ENCODE measurements at places on chromosomes 6 and 20.

DNA sequence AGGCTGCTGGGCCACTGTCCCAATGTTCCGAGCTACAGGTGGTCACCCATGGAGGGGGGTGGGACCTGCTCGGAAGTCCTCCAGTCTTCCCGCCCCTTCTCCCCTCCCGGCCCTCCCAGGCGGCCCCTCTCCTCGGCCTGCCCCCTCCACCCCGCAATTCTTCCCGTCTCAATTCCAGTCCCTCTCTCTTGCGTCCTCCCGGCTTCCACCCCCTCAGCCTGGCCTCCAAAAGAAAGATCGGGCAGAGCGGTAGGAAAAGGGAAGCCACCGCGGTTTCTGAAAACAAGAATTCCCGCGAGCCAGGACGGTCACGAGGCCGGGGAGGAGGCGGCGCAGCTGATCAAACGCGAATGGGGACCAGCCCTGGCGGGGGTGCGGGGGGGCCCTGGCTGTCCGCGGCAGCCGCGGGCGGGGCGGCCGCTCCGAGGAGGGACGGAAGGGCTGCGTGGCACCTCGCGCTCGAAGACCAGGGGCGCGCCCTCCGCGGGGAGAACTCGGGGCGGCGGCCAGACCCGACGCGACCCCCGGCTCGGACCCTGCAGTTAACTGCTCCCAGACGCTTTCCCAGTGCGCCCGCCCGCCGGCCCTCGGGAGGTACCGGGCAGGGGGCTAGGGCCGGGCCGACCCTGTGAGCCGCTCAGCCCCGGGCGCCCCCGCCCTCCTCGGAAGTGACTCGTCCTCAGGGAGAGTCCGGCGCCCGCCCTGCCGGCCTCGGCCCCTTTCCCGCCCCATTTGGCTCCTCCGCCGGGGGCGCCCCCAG lies 1.0 kb downstream of the PXDC1 start:
- no peak for DNase-seq

- DNase-seq = no peak
Observed at GRCh38 chr20:598133-598850, 11.8 kb downstream of the TCF15 start.

GRCh38 chr6:33727932-33728331 lies 16.4 kb upstream of the UQCC2 start:
- no peak for DNase-seq

GRCh38 chr6:98116455-98116854 lies 717.9 kb upstream of the POU3F2 start:
- no peak for DNase-seq

DNA sequence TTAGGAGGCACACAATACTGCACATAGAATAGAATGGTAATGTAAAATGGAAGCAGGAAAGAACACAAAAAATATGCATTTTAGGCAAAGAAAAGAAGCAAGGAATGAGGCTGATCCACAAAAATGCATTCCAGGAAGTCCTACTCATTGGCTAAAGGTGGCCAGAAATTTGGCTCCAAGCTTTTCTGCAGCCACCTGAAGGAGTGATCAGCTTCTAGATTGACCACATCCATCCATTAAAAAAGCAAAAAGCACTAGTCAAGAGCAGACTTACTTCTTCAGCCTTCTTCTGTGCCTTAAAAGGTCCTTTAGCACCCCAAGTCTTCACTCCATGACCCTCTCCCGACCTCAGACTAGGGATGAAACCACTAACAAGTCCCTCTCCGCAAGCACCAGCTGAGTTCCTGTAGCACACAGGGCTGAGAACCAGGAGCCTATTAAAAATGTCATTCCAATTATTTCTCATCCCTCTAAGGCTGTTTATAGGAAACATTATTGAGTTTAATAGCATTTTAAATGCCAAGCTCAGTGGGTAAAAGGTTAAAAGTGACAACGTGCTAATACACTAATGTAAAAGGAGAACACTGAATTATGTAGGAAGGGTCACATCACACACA lies 36.5 kb downstream of the TRAM2 start:
- DNase-seq = no peak

DNA sequence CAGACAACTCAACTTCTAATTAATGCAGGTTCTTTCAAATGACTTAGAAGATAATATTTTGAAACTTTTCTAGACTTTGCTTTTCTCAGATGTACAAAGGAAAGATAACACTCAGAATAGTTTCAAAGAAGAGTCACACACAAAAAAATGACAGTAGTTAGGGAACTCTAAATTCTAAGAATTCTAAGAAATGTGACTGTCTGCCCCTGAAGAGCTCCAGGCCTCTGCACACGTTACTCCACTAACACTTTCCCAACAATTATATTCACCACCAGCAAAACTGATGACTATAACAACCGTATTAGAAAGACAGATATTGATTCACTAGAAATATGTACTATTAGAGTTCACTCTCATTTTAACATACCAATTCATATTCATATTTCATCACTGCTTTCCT lies 133.3 kb upstream of the SMLR1 start:
- DNase-seq = no peak

All from stimulated activated CD4-positive, alpha-beta T cell treated with anti-CD3 and anti-CD28 coated beads, Interleukin-1b, Interleukin-23, amount 100 ng/mL, for 1 hour (primary cell).